ENCODE measurements at places on chromosomes 1 and 21.

DNA sequence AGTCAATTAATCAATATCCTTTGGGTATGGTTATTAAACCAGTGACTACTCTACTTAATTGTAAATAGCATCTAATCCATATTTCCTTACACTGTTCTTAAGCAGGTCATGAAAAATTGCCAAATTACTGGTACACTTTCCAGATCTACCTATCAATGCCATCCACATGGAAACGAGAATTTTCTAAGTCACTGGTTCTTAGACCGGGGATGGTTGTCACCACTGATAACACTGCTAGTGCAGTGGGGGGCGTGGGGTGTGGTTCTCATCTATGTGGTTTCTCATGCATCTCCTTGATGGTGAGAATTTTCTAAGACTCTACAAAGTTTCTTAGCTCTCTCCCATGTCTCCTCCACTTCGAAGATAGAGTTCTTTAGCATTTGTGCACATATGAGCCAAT, 63.7 kb upstream of the COG2 start:
- DNase-seq = no peak

DNA sequence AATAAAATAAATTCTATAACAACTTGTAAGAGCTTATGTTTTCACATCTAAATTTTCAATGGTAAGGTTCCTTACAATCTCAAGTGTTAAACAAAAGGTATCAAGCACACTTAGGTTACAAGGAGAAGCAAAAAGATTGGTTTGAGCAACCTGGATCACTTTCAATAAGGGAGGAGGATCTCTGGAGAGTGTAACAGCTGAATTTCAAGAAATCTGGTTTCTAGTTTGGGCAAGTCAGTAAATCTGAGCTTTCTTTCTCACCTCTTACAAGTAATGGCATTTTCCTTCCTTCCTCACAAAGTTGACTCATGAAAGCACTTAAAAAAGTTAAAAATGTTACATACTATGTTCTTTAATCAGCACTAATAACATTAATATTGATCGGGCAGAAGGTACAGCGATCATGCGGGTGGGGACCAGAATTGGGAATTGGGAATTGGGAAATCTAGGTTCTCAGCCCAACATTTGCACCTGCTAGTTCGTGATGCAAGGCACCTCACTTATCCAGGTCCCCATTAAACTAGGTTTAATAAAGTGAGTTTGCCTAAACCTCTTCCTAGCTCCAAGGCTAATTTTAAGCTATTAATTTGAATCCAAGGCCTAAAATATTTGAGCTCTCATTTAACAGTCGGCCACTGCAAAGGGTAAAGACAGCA, 3.1 kb downstream of the NUCKS1 start:
- DNase-seq = no peak

DNA sequence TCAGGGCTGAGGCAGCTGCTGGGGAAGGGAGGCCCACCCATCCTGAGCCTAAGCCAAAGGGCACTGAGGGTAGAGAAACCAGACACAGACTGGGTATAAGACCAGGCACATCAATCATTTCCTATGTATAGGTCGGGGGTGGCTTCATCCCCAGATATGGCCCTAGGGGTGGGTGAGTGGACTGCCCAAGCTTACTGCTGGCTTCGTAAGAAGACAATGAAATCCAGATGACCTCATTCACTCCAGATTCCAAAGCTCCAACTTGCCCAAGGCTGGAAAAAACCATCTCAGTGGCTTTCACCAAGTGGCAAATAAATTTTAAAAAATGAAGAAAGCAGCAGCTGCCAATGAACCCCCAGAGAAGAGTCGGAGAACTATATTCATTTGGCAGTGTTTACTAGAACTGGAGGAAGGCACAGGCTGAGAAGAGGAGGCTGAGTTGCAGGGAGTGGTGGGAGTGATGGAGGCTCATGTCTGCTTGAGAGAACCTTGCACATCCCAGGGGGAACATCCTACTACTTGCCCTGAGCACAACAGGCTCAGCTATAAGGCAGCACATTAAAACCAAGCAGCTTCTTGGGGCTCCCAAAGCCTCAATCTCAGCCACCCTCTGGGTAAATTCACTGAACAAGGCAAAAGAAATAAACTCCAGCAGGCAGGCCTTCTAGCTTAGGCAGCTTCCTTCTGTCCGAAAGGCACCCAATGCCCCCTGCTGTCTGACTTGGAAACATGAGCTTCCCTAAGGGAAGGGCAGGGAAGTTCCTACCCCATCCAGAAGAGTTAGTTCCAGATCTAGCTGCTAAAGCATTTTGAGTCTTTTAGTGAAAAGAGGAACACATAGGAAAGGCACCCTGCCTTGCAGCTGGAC, 14.1 kb downstream of the PEA15 start:
- DNase-seq = no peak

GRCh38 chr1:26378088-26378878, 5.7 kb upstream of the ZNF683 start:
- DNase-seq = no peak

- no peak for DNase-seq
Observed at GRCh38 chr1:184686540-184686939, 68.1 kb downstream of the EDEM3 start.

- no peak for DNase-seq
Observed at GRCh38 chr1:42852608-42852980, 6.2 kb downstream of the ZNF691 start.

- no peak for DNase-seq
Observed at GRCh38 chr1:160068225-160068624, 1.7 kb downstream of the KCNJ10 start.

DNA sequence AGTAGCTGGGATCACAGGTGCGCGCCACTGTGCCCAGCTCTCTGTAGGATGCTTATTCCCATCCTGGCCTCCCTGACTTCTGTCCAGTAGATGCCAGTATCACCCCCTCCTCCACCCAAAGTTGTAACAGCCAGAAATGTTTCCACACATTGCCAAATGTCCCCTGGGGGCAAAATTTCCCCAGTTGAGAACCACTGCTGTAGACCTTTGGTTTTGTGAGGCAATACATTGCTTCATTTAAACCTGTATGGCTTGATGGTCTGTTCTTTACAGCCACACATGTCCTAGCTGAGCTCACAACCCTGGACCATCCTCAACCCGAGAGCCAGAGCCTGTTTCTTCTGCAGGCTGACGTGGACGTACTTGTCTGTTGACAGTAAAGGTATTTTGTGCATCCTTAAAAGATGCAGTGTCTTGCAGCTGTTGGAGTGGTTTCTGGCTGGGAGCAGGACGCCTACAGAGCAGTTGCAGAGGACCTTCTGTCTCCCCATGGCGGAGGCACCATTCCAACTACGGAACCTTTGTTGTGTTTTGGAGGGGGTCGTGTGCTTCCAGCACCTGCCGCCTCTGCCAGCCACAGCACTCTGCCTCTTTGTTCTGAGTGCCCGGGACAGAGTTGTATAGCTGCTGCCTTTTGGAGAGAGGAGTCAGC, 26.6 kb downstream of the DOP1B start:
- DNase-seq = no peak

DNA sequence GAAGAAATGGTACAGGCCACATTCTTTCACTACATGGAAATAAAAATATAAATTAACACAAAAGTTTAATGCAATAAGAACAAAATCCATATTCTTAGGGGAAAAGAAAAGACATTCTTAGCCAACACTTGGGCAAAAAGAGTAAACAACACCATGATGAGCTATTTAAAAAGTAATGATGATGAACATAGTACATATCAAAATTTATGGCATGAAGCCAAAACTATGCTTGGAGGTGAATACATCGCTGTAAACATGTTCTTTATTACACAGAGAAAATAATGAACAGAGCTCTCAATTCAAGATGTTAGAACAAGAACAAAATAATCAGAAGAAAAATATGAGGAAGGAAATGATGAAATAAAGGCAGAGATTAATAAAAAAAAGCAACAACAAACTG, 158.2 kb downstream of the ZSCAN20 start:
- DNase-seq = no peak

DNA sequence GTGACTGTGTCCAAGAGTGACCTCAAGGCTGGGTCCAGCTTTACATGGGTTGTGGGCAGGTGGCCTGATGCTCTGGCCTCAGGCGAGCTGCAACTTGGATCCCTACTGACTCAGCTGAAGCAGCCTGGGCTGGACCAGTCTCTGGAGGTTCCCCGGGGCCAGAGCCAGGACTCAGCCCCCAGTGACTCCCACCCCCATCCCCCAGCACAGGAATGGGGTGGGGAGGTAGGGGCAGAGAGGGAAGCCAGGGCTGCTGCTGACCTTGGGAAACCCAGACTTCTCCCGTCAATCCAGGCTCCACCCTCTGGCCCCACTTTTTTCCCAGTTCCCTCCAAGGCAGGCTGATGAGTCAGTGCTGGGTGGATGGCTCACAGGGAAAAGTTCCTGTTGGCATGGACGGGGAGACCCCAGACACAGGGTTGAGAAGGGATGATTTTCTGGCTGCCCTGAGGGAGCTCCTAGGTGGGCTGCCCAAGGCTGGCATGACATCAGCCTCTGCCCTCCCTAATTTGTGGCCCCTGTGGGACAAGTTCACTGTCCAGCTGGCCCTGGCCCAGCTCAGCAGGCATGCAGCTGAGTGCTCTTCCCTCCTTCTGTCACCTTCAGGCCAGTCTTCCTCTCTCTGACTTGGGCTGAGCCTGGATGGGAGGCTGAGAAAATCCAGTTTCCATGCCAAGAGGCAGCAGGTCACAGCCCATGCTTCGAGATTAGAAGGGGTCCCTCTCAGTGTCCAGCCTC, 2.2 kb downstream of the ZC3H12A start:
- DNase-seq = no peak

- DNase-seq = no peak
Observed at GRCh38 chr1:201591348-201591747, 52.4 kb downstream of the NAV1 start.

GRCh38 chr21:31589820-31590219, 69.7 kb upstream of the SOD1 start:
- no peak for DNase-seq

- no peak for DNase-seq
Observed at GRCh38 chr1:59041646-59042277, 255.1 kb upstream of the FGGY start.

DNA sequence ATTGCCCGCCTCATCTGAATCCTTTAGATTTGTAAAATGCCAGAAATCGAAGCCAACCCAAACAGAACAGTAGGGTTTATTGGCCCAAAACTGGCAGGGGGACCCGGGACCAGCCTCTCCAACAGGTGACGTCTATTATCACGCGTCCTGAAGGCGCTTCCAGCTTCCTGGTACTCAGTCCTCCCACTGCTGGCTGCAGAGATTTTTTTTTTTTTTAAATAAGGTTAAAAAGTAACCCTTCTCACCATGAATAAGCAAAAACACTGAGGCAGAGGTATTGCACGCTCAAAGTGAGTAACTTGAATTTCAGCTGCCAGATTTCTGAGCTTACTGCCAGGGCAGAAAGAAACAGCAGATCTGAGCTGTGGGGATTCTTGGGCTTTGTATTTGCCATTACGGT, 54.4 kb upstream of the GCLM start:
- no peak for DNase-seq

GRCh38 chr1:58162952-58163550, 383.5 kb downstream of the OMA1 start:
- DNase-seq = peak; percentile 15

GRCh38 chr21:40964691-40965090, 117.7 kb upstream of the DSCAM start:
- no peak for DNase-seq

GRCh38 chr1:214432245-214432644, 119.2 kb downstream of the PTPN14 start:
- no peak for DNase-seq

GRCh38 chr1:44312399-44313196, 42.5 kb downstream of the ERI3 start:
- DNase-seq = no peak

- DNase-seq = no peak
Observed at GRCh38 chr1:204361341-204361771, 1.6 kb upstream of the PLEKHA6 start.

DNA sequence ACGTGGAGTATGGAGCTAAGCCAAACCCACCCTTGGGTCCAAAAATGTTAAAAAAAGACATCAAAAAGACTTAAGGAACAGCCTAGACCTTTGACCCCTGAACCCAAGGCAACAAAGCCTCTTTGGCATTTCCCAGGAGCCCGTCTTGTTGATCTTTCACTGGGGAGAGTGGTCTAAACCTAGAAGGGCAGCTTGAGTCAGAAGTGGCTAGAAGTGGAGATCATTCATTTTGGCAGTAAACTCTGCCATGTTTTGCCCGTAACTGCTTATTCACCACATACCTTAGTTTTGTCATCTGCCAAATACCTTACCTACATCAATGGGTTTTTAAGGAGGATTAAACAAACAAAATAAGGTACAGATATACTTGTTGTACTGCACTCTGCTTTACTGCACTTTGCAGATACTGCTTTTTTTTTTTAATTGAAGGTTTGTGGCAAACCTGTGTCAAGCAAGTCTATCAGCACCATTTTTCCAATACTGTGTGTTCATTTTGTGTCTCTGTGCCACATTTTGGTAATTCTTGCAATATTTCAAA, 1.7 kb upstream of the CTSE start:
- DNase-seq = no peak

DNA sequence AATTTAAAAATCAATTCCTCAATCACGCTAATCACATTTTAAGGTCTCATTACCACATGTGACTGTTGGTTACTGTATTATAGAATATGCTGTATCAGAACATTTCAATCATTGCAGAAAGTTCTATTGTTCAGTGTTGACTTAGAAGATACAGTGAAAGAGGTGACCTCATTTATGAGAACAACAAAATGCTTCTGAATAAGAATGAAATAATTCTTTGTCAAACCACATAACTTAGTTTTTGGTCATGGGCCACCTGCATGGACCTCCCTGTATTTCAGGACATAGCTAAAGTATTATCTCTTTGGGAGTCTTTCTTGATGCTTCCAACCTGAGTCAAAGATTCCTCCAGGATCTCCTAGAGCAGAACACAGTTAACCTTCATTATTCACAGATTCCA, 22.3 kb downstream of the MFSD2A start:
- no peak for DNase-seq

- peak; percentile 21 for DNase-seq
Observed at GRCh38 chr1:155871390-155871789, 12.0 kb downstream of the SYT11 start.

- DNase-seq = no peak
Observed at GRCh38 chr1:23479666-23479941, 4.4 kb downstream of the ASAP3 start.

DNA sequence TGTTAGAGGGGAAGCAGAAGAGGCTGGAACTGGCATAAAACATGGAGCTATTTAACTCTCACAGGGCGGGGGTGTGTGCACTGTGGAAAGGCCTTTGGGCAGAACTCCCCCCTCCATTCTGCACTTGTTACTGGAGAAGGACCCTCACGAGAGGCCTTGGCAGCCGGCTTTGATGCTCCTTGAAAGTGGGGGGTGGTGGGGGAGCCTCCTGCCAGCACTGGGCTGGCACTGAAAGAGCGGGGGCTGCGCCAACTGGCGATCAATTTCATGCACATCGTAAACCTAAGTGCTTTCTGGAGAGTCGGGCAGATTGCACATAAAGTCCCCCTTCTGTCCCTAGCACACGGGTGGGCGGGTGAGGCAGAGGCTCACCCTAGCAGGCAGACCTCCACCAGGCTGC, 28.9 kb downstream of the FOXO6 start:
- DNase-seq = no peak

DNA sequence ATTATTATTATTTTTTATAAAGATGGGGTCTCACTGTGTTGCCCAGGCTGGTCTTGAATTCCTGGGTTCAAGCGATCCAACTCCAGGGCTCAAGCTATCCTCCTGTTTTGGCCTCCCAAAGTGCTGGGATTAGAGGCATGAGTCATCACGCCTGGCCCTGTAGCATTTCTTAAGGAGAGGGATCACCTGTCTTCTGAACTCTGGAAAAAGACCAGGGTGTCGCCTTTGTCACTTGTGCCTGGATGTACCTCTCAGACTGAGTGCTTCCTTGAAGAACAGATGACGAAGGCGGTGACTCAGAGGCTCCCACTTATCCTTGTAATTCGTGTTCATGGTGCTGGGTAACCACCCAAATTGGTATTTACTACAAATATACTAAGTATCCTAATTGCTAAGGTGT, 2.4 kb upstream of the CGN start:
- DNase-seq = no peak
